ENCODE measurements at places on chromosomes 12 and 14.

DNA sequence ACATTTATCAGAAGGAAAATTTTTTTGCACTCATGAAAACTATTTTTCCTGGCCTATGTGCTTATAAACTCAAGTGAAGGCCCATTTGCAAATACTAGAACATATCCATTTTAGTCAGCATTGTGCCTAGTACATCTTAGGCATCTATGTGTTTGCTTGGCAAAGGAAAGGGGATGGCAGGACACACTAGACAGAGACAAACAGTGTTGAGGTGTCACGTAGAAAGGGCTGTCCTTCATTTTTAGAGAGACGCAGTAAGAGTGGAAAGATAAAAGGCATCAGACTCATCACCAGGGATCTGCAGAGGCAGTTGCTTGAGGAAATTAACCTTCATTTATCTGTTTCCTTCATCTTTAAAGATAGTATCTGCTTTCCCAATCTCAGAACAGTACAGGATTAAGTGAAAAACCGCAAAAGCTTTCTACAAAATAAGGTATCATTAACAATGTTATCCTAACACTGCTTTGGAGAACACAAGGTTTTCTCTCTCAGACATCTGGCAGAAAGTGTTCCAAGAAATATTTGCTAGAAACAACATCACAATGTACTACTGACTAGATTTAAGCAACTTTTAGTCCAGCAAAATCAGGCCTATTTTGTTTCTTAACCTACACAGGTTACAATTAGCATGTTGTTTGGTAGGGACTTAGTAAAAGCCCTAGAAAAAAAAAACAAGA, 2.0 kb downstream of the YBX3 start:
- no peak for DNase-seq

GRCh38 chr14:55930016-55930784, 188.0 kb upstream of the PELI2 start:
- no peak for DNase-seq

DNA sequence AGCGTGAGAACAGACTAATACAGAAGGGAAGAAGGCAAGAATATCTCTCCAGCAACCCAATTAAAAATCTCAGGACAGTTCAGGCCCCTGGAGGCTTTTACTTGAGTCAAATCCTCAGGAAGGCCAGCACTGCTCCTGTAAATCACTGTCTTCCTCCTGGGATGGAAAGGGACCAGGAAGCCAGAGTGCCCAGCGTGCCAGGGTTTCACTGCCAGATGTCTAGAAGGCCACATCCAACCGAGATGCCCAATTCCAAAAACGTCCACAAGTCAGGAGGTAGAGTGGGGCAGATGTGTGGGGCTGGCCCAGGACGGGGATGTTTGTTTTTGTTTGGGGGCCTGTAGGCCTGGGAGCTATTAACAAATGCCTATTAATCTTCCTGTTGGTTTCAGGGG, 332.0 kb downstream of the MED13L start:
- DNase-seq, result no peak

- no peak for DNase-seq
Observed at GRCh38 chr12:121778567-121779421, 14.7 kb downstream of the RHOF start.

DNA sequence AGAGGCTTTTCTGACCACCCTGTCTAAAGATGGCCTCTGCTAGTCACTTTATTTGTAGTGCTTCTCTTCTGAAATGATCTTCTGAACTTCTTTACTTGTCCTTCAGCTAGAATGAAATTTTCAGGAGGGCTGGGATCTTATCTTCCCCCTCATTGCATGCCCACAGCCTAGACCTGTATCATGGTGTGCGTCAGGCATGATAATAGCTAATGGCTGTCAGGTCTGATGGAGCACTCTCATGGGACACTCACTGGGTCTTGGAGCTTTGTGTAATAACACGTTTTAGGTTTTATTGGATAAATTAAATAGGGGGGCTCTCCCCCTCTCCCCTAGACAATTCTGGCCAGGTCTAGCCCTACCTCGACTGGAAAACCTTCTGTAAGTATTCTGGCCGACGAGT, 97.1 kb upstream of the NRXN3 start:
- no peak for DNase-seq

GRCh38 chr12:82682851-82683261, 3.9 kb upstream of the TMTC2 start:
- no peak for DNase-seq

GRCh38 chr12:9920451-9920850, 11.7 kb downstream of the CLEC2A start:
- DNase-seq, result no peak

- no peak for DNase-seq
Observed at GRCh38 chr12:44465139-44465538, 411.0 kb downstream of the NELL2 start.

DNA sequence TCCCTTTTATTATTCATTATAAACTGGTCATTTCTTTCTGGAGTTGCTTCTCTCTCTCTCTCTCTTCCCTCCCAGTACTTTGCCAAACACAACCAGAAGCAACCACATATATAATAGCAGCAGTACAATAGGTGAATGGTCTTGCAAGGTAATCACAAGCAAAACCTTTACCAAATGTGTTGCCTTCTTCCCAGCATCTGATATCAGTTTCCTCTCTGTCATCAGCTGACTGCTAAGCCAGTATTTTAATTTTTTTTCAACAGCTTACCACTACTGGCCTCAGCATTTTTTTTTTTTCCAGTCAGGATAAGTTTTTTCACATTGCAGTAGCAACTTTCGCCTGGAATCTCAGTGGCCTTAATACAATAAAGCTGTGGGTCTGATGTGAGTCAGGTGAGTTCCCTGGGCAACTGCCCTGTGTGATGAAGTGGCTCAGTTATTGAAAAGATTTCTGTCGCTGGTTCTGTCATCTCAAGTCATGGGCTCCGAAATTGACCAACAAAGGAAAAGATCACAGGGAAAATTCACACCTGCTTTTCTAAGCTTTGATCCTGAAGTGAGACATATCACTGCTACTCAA, 282.5 kb upstream of the AMIGO2 start:
- DNase-seq, result no peak

DNA sequence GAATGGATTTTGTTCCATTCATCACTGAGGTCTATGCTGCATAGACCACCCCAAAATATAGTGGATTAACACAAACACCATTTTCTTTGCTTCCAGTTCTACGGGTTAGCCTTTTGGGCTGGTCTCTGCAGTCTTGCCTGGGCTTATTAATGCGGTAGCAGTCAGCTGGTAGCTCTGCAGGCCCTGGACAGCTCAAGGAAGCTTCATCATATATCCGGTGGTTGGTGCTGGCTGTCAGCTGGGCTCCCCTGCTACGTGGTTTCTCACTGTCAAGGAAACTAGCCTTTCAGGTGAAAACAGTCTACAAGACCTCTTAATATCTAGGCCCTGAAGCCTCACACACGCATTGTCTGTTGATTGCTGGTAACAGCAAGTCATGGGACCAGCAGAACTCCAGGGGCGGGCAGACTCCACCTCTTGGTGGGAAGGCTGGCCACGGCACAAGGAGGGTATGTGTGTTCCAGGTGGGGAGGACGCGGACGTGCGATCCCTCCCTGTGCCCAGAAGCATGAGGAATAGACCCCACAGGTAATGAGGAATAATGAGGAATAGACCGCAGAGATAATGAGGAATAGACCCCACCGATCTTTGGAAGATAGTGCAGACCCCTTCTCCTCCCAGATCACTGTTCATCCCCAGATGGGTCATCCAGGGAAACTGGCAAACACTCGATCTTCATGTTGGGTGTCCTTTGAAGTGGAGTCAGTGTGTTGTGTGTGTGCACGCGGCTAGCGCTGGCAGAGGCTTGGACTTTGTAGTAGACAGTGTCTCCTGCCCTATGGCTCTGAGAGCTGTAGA, 13.3 kb downstream of the TSPAN9 start:
- no peak for DNase-seq

GRCh38 chr12:109264095-109264942, 44.8 kb downstream of the FOXN4 start:
- DNase-seq, result no peak

DNA sequence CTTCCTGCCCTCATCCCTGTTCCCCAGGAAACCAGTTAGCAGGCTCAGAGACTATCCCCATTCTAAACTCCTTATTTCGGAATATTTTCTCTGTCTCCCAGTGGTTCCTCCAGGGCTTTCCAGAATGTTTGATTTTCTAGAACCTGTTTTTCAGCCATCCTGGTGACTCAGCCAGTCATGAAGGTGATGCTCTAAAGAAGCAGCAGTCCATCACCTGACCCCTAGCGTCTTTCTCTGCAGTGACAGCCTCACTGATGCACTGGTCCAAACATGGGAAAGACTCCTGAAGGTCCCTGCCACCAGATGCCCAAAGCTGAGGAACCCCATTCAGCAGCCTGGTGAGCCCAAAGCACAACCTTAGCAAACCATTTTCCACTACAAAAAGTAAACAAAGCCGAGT, 212.6 kb downstream of the PHETA1 start:
- no peak for DNase-seq

- no peak for DNase-seq
Observed at GRCh38 chr14:74609721-74610120, 2.3 kb downstream of the LTBP2 start.

DNA sequence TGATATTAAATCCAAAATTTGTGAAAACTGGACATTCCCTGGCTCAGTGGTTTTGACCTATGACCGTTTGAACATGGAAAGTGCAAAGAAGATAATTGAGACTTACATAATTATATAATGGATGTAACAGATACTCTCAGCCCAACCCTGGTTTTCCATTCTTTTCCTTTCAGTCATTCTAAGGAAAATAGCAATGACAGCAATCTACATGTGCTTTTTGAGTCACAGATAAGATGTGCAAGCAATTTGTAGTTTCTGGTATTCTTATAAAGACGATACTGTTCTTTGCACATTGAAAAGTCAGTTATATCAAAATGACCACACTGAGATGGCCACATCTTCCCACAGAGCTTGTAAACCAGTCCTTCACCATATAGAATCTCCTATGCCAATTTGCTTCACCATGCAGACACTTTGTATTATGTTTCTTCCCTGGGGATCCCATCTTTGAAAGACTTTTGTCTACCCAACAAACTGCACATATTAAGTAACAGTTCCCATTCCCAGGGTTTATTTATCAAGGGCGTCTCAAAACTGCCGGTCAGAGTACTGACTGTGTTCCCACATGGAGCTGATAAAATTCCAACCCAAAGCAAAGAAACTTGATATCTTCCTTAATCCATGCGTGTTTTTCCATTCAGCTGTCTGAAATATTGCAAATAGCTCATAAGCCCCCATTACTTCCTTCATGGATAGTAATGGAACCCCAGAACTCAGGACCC, 34.8 kb downstream of the PLXNC1 start:
- DNase-seq, result no peak

- no peak for DNase-seq
Observed at GRCh38 chr14:30349520-30349919, 209.4 kb upstream of the G2E3 start.

- no peak for DNase-seq
Observed at GRCh38 chr14:69259527-69260189, at the start of gene GALNT16. GALNT16 (plus strand) TSS chr14:69260158; CDS start chr14:69260291, 133 bp downstream.

DNA sequence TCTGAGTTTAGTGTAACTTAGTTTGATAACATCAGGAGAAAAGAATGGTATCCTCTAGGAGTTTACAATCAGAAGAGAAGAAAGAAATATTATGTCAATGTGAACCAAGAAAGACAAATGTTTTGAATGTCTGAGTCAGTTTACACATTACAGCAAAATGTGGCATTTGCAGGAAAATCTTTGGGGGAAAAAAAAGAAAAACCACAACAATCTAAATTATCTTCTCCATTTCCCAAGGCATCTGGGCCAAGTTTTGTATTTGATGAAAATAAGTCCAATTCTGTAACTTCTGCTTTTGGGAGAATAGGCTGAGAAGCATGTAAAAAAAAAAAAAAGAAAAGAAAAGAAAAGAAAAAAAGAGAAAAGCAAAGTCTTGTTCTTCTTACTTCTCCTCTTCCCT, 58.8 kb upstream of the FLRT2 start:
- DNase-seq, result no peak
